ENCODE measurements at places on chromosomes 1 and 21. TPM values are rescaled to one million over a fixed set of nuclear protein-coding genes. Genes with fewer than 3 reads are reported as not detected.
A peak's percentile ranks its signal among the peaks of the same experiment; 100 is the strongest.

GRCh38 chr1:185594786-185595410 lies 139.3 kb upstream of the HMCN1 start:
- H3K4me3 ChIP-seq: no peak overlapping the region
- no peaks in the 10 kb centered on the region for H3K4me1 ChIP-seq
- no peaks in the 10 kb centered on the region for H3K36me3 ChIP-seq
- no peak for DNase-seq
- H3K27me3 ChIP-seq: no peaks in the 10 kb centered on the region

DNA sequence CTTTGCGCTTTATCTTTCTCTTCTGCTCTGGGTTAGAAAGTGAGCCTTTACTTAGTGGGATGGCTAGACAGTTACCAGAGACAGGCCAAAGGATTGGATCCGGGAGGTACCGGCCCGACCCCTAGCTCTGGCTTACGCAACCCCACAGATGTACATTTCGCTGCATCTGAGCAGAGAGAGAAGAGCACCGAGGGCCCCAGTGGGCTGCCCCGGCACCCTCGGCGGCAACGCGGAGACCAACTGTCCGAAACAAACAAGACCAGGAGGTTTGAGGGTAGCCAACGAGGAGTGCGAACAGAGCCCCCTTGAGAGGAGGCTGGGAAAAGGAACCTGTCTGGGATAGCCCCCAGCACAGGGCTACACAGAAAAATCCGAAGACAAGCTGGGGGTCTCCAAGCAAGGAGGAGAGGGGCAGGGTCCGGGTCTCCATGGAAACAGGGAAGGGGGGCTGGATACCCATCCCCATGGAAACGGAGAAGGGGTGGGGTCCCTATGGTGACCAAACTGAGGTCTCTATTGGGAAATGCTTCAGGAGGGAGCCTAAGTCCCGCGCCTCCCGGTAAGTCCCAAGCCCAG lies 373 bp downstream of the MTF1 start:
- peak overlapping the region; percentile 86 for H3K27ac ChIP-seq
- H3K4me3 ChIP-seq: peak overlapping the region; percentile 77
- no peaks in the 10 kb centered on the region for H3K36me3 ChIP-seq
- no peaks in the 10 kb centered on the region for H3K27me3 ChIP-seq

GRCh38 chr1:225866061-225866837 lies 15.9 kb downstream of the TMEM63A start:
- no peak overlapping the region for H3K4me3 ChIP-seq
- no peak overlapping the region for H3K27ac ChIP-seq
- peaks cover 12% of the 10 kb centered on the region for H3K36me3 ChIP-seq
- H3K4me1 ChIP-seq: no peaks in the 10 kb centered on the region

GRCh38 chr1:231818337-231818736 lies 191.7 kb downstream of the DISC1 start:
- H3K4me3 ChIP-seq: no peak overlapping the region
- no peaks in the 10 kb centered on the region for H3K36me3 ChIP-seq
- no peak for DNase-seq
- no peaks in the 10 kb centered on the region for H3K27me3 ChIP-seq
- no peak overlapping the region for H3K27ac ChIP-seq

DNA sequence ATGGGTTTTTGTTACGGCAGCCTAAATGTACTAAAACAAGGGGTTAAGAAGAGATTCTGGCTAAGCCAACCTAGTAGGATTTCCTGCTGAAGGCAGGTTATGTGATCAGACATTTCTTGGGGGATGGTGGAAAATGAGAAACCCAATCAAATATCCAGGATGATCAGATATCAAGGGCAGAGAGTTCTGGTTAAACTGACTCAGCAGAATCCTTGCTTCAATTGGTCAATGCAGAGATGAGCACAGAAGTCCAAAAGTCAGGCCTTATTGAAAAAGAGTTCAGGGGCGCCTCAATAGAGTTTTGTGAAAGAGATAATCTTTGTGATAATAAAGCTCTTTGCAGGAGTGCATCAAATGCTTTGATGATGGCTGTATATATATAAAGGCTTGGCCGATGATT lies 237.1 kb downstream of the AMY1C start:
- H3K36me3 ChIP-seq: no peaks in the 10 kb centered on the region
- H3K4me3 ChIP-seq: no peak overlapping the region
- no peaks in the 10 kb centered on the region for H3K4me1 ChIP-seq
- H3K27me3 ChIP-seq: no peaks in the 10 kb centered on the region
- no peak for DNase-seq

DNA sequence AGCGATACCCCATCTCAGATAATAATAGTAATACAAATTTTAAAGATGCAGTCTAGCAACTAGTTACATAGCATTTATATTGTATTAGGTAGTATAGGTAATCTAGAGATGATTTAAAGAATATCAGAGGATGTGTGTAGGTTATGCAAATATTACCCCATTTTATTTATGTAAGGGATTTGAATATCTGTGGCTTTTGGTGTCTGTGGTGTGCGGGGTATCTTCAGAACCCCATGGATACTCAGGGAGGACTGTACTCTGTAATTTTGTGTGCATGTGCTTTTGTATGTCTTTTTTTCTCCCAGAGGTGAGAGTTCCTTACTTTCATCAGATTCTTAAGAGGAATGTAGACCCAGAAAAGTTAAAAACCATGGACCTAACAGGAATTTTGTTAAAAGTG lies 12.8 kb downstream of the RNF2 start:
- no peak overlapping the region for H3K4me3 ChIP-seq
- H3K27ac ChIP-seq: no peak overlapping the region
- peaks cover 10% of the 10 kb centered on the region for H3K4me1 ChIP-seq
- no peaks in the 10 kb centered on the region for H3K36me3 ChIP-seq
- no peak for DNase-seq
- no peaks in the 10 kb centered on the region for H3K27me3 ChIP-seq

- no peaks in the 10 kb centered on the region for H3K27me3 ChIP-seq
- H3K4me3 ChIP-seq: peak overlapping the region; percentile 38
- no peak for DNase-seq
- H3K27ac ChIP-seq: no peak overlapping the region
Observed at GRCh38 chr1:69569175-69569541, 1.4 kb downstream of the LRRC7 start.

GRCh38 chr1:61222240-61222639 lies 139.9 kb downstream of the NFIA start:
- no peak overlapping the region for H3K27ac ChIP-seq
- no peak overlapping the region for H3K4me3 ChIP-seq
- no peaks in the 10 kb centered on the region for H3K36me3 ChIP-seq
- H3K4me1 ChIP-seq: no peaks in the 10 kb centered on the region
- no peak for DNase-seq

GRCh38 chr1:95223110-95223509 lies 10.9 kb upstream of the RWDD3 start:
- H3K36me3 ChIP-seq: no peaks in the 10 kb centered on the region
- no peak overlapping the region for H3K27ac ChIP-seq
- H3K4me1 ChIP-seq: no peaks in the 10 kb centered on the region
- no peak for DNase-seq

GRCh38 chr1:244080343-244080929 lies 29.4 kb downstream of the ZBTB18 start:
- no peak overlapping the region for H3K4me3 ChIP-seq
- H3K4me1 ChIP-seq: peaks cover 3% of the 10 kb centered on the region
- no peak overlapping the region for H3K27ac ChIP-seq
- H3K36me3 ChIP-seq: no peaks in the 10 kb centered on the region
- H3K27me3 ChIP-seq: no peaks in the 10 kb centered on the region
- DNase-seq: no peak

DNA sequence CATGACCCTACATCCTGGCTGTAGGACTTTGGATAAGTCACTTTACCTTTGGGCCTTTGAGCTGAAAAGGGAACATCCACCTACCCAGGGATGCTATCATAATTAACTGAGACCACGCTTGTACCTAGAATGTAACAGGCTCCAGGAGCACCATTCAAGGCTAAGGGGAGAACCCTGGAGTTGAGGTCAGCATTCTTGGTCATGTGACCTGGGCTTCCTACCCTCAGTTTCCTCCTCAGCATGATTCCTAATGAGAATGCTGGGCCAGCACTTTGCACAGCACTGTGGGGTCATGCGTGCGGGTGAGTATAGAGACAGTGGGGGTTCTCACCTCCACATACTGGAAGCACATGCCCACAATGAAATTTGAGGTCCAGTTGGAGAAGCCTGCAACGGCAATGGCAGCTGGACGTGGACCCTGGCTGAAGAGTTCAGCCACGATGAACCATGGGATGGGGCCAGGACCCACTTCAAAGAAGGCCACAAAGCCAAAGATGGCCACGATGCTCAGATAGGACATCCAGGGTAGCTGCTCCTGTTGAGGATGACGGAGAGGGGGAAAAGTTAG lies 31.3 kb downstream of the SLC2A1 start:
- H3K27me3 ChIP-seq: no peaks in the 10 kb centered on the region
- peaks cover 6% of the 10 kb centered on the region for H3K4me1 ChIP-seq
- DNase-seq: no peak
- H3K27ac ChIP-seq: no peak overlapping the region

- no peak overlapping the region for H3K27ac ChIP-seq
- no peaks in the 10 kb centered on the region for H3K27me3 ChIP-seq
- no peaks in the 10 kb centered on the region for H3K4me1 ChIP-seq
- DNase-seq: no peak
- no peaks in the 10 kb centered on the region for H3K36me3 ChIP-seq
Observed at GRCh38 chr1:76824106-76824505, 43.2 kb upstream of the ST6GALNAC5 start.

DNA sequence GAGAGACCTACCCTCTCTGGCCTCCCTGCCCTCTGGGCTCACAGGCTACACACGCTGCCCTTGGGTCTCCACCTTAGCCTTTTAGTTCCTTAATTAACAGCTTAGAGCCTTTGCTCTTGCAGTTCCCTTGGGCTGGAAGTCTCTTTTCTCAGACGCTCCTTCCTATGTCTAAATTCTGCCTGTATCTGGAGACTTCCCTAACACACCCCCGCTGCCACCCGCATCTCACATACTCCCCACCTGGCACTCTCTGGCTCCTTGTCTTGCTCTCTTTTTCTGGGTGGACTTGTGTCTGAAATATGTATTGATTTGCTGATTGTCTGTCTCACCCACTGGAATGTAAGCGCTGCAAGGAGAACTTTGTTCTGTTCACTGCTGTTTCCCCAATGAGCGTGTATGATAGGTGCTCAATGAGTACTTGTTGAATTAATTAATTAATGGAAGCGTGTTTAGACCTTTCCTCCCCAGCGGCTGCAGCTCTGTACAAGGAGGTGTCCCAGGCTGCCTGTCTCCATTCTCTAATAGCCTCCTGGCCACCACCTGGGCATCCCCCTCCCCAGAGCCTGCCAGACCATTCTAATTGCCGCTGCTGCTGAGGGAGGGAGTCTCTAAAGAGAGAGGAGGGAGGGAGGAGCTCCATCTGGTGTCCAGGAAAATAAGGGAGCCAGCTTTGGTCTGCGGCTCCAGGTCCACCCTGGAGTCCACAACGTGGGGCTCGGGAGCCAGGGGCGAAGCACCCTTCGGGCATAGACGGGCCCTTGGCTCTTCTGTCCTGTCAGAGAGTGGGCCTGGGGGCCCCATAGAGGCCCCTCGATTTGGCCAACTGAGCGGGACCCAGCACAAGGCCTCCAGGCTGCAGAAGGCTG lies 95.4 kb downstream of the RNF220 start:
- no peaks in the 10 kb centered on the region for H3K36me3 ChIP-seq
- DNase-seq: no peak
- no peaks in the 10 kb centered on the region for H3K27me3 ChIP-seq
- no peak overlapping the region for H3K4me3 ChIP-seq
- H3K4me1 ChIP-seq: no peaks in the 10 kb centered on the region
- no peak overlapping the region for H3K27ac ChIP-seq

DNA sequence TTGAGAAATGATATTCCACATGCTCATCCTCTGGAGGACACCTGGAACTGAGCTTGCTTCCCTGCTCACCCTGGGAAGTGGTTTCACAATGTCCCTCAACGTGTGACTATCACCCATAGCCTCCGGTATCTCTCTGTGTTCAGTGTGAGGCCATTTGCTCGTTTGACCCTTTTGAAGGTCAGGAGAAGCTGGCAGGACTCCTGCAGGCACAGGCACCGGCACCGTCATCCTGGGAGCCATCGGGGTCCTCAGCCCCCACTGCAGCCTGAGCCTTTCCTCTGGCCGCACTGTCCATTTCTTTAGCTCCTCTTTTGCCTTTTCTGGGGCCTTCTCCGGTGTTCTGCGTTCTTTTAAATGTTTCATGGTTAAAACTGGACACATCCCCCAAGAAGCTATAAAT lies 159.6 kb upstream of the COL6A1 start:
- no peak for DNase-seq
- no peaks in the 10 kb centered on the region for H3K36me3 ChIP-seq
- H3K4me1 ChIP-seq: no peaks in the 10 kb centered on the region
- peaks cover 3% of the 10 kb centered on the region for H3K27me3 ChIP-seq
- no peak overlapping the region for H3K4me3 ChIP-seq

DNA sequence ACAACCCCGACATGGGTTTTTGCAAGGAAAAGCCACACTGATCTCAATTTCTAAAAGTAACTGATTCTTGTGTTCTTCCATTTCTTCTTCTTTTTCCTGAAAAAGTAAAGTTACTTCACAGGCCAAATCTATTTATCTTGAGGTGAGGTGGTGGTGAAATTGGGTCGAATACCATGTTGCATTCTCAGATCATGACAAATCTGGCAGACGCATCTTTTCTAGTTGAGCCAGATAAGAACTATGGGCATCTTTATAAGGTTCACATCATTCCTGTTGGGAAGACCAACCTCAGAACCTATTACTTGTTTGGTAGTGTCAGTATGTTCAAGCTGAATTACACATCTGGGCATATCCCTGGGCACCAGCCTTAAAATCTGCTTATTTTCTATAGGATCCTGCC lies 78.6 kb upstream of the USP25 start:
- H3K4me1 ChIP-seq: no peaks in the 10 kb centered on the region
- H3K27ac ChIP-seq: no peak overlapping the region
- no peaks in the 10 kb centered on the region for H3K27me3 ChIP-seq
- no peaks in the 10 kb centered on the region for H3K36me3 ChIP-seq
- DNase-seq: no peak

- H3K36me3 ChIP-seq: no peaks in the 10 kb centered on the region
- H3K27ac ChIP-seq: no peak overlapping the region
- no peak overlapping the region for H3K4me3 ChIP-seq
- H3K27me3 ChIP-seq: no peaks in the 10 kb centered on the region
- DNase-seq: no peak
- H3K4me1 ChIP-seq: no peaks in the 10 kb centered on the region
Observed at GRCh38 chr1:2449636-2450454, 26.2 kb upstream of the PLCH2 start.

DNA sequence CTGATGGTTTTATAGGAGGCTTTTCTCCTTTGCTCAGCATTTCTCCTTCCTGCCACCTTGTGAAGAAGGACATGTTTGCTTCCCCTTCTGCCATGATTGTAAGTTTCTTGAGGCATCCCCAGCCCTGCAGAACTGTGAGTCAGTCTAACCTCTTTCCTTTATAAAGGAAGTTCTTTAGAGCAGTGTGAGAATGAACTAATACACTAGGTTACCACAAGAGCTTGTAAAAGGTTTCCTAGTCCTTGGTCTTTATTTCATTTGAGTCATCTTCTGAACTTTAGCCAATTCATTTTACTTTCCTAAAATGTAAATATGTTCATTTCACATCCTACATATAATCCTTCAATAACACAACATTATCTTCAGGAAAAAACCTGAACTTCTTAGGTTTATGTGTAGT lies 365.3 kb downstream of the HHIPL2 start:
- DNase-seq: no peak
- H3K27ac ChIP-seq: no peak overlapping the region
- no peaks in the 10 kb centered on the region for H3K4me1 ChIP-seq
- no peaks in the 10 kb centered on the region for H3K36me3 ChIP-seq
- H3K4me3 ChIP-seq: no peak overlapping the region

TMEM52 gene
- 7.8 TPM for total RNA-seq

SPATA21 gene
- total RNA-seq: not detected

ANKRD65 gene
- total RNA-seq: 33.7 TPM

CLCNKA gene
- 2.1 TPM for total RNA-seq

OPRD1 gene
- 0.34 TPM for total RNA-seq

POTED gene
- not detected for total RNA-seq

SHE gene
- 29.9 TPM for total RNA-seq

SEMA6C gene
- 173 TPM for total RNA-seq

TAS1R1 gene
- total RNA-seq: not detected

S100A2 gene
- total RNA-seq: 14.1 TPM

Measured in prostate gland (tissue), 2 donors.